ENCODE measurements at places on chromosomes 3 and 15.
A peak's percentile ranks its signal among the peaks of the same experiment; 100 is the strongest.

DNA sequence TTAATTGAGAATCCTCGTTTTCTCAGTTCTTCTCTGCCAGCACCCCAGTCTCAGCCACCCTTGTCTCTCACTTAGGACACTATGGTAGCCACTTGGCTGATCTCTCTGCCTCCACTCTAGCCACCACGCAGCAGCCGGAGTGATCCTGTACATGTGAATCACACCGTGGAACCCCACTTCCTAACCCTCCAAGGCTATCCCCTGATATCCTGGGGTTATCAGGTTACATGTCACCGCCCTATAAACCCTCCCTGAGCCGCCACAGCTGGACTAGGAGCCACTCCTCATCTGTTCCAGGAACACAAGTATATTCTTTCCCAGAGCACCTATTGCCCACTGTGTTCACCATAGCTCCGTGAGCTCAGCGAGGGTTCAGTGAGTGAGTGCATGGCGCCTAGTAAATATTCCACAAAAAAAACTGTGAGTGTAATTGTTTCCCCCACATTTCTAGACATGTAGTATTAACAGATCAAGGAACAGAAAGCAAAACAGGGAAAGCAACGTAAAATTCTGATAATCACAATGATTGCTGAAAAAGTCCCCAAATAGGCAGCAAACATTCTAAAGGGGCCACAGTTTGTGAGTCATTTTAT, 661 bp upstream of the PARP14 start:
- DNase-seq: peak; percentile 22

GRCh38 chr3:195154793-195155535, 116.0 kb downstream of the XXYLT1 start:
- DNase-seq: no peak

DNA sequence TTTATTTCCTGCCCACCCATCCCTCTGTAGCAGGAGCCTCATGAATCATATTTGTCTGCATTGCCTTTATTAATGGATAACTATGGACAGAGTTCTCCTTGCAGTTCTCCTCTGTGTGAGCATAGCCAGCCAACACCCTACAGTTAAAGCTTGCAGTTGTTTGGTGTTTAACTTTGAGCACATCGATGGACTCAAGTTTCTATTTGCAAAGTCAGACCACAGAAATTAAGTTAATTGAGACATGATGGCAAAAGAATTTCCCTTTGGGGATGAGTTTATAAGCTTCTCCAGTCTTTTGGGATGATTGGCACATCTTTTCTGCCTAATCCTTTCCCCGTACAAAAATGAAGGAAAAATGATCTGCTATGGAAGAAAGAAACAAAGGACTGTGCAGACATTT, 398.9 kb upstream of the THBS1 start:
- no peak for DNase-seq

GRCh38 chr3:14490255-14490654, 49.9 kb downstream of the GRIP2 start:
- DNase-seq: no peak

GRCh38 chr3:169865176-169865767, 4.5 kb downstream of the LRRC31 start:
- DNase-seq: no peak

DNA sequence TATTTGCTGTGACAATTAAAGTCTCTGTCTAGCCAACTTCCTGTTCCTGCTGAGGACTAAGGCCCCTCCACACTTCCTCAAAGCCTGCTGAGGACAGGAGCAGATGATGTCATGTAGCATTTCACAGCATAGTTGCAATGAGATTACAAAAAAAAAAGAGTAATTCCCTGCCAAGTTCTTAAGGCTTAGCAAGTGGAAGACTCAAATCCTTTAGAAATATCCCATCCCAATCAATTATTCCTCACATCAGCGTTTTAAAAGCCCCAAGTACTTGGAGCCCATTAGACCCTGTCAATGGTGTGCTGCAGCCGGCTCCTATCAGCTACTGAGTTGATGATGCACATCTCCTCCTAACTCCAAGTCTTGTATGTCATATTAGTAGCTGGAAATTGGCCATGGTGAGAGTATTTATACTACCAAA, 51.7 kb downstream of the TRANK1 start:
- DNase-seq: no peak

DNA sequence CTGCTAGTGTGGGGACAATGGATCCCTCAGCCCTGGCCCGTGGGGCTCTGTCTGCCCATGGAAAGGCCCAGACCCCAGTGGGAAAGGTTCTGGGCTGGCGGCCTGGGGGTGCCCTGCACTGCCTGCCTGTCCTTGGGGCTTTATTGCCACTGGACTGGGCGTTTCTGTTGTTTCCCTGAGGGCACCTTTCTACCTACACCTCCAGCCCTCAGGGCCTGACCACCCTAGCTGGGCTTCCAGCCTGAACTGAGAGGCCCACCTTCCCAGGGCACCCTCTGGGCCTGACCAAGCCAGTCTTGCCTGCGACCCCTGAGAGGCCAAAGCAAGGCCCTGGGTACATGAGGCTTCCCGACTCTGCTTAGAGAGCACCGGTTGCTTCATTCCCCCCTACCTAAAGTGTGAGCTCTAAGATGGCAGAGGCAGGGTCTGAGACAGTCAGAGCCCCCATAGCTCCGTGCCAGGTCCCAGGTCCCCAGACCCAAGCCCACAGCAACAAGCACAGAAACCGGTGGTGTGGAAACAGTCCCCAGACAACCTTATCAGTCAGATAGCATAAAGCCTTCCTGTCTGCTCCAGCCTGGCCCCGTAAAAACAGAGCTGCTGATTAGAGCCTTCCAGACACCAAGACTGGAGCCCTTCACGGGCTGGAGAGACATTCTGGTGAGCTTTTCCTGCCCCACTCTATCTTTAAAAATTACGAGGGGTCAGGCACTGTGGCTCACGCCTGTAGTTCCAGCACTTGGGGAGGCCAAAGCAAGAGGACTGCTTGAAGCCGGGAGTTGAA, 102.8 kb downstream of the CHSY1 start:
- no peak for DNase-seq

- DNase-seq: no peak
Observed at GRCh38 chr15:43799945-43800285, at the start of gene SERINC4. SERINC4 (minus strand) TSS chr15:43800220; CDS start chr15:43799986, 234 bp downstream.

DNA sequence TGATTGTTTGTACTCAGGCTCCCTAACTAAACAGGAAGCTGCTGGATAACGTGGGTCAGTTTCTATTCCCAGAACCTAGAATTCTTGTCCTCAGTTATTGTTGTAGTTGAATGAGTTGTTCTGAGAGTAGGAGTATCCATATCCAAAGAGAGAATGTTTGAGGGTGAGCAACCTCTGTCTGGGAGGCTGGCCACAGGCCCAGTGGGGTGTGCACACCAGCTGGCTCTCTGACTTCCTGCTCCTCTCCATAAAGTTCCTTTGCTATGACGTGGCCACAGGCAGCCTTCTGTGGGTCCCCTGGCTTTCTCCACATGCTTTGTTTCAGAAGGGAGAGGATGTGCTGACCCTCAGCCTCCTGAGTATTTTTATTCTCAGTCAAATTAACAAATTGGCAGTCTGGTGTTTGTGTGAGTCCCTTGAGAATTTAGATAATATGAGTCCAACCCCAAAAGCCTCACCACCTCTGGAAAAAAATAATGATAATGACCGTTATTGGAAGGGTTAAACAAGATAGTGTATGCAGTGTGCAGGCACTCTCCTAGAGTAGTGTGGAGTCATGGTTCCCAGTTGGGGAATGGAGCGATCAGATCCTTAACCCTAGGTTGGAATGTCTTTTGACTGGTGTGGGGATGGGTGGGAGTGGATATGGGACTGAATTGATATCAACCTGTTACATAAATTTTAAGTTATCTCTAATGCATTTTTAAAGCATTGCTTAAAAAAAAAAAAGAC, 47.6 kb upstream of the MED12L start:
- no peak for DNase-seq

DNA sequence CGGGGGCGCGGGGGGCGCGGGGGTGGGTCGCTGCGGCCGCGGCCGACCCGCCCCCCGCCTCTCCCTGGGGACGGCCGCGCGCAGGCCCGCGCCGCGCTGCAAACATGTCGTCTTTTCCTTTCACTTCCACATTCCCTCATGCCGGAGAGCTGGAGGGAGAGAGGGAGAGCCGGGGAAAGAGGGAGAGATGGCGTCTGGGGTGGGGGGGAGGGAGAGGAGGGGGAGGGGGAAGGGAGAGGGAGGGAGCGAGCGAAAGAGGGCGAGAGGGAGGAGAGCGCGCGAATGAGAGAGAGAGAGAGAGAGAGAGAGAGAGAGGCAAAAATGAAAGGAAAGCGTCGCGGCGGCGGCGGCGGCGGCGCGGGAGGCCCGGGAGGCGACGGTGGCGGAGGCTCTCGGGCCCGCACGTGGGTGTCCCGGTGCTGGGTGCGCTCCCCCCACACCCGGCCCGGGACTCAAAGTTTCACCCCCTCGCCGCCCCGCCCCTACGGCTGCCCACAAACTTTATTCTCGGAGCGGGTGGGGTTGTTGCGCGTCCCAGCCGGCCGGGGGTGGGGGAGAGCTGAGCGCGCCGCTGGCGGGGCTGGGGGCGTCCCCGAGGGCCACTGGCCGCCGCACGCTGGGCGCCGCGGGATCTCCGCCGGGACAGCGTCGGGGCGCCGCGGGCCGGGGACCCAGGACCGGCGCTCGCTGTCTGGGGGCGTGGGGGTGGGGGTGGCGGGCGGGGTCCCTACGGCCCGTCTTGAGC, 731 bp downstream of the ZNF710 start:
- peak; percentile 70 for DNase-seq

DNA sequence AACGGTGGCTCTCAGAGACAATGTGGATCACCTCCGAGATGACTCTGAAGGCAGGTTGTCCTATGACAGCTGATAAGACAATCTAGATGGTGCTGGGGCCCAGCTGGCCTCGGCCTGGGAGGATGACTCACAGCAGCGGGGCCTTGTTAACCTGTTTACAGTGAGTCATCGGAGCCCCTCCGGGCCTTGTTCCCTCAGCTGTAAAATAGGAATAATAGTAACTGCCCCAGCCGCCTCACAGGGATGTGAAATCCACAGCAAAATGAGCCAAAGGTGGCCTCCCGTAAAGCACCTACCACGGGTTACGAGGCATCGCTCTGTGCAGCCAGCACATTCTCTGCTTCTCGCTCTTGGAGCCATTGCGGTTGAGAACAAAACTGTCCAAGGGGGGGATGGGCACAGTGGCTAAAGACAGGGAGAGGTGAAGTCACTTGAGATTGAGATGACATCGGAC, 88.6 kb upstream of the RASGRF1 start:
- DNase-seq: no peak

GRCh38 chr3:63979093-63979885, 44.0 kb downstream of the PSMD6 start:
- no peak for DNase-seq

- DNase-seq: no peak
Observed at GRCh38 chr3:66998904-66999235, 763 bp downstream of the KBTBD8 start.

GRCh38 chr15:68559345-68560310, 19.2 kb upstream of the CORO2B start:
- DNase-seq: peak; percentile 75

- DNase-seq: no peak
Observed at GRCh38 chr15:35746121-35746520, 200.2 kb upstream of the DPH6 start.

DNA sequence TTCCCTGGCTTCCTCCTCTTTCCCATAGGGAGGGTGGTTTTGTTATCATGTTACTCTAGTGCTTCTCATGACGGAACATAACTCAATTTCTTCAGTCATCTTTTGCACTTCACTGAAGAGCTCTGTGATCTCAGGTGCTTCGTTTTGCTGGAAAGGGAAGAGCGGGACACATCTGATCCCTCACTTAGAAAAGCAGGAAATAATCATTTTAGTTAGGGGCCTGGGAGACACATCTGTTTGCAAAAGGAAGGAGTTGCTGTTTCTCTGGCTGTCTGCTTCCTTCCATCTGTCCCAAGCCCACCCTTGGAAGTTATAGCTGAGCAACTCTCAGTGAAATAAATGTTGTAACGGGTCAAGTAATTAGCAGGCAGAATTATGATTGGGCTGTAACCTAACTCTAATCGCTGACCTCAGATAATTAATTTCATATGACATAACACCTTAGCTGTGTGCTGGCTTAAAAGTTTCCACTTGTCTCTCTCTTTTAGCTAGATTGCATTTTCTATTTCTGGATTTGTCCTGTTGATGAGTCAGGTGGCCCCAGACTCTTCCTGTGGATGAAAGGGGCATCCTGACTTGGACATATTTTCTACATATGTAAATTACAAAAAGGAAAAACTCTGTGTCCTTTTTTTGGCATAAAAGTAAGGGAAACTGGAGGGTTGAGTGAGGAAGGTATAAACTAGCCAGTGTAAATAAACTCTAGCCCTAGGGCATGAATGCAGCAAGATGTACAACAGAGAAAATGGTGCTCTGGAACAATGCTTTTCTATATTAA, 11.0 kb upstream of the FILIP1L start:
- DNase-seq: no peak

Data from activated naive CD4-positive, alpha-beta T cell treated with Interleukin-2 at 50 U/mL for 16 hours (primary cell).